Effector CD4-positive, alpha-beta T cell (primary cell): ENCODE measurements at places on chromosomes 7 and 10.
A peak's percentile ranks its signal among the peaks of the same experiment; 100 is the strongest.

DNA sequence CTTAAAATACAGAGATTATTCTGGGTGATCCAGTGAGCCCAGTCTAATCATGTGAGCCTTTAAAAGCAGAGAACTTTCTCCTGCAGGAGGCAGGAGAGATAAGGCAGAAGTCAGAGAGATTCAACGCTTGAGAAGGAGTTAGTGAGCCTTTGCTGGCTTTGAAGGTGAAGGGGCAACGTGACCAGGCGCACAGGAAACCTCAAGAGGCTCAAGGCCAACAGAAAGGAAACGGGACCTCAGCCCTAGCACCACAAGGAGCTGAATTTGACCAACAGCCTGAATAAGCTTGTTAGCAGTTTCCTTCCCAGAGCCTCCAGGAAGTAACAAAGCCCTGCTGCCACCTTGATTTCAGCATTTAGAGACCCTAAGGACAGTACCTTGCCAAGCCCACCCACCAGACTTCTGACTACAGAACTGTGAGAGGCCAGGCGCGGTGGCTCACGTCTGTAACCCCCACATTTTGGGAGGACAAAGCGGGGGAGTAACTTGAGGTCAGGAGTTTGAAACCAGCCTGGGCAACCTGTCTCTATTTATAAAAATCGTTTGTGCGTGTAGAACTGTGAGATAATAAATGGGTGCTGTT lies 87.3 kb upstream of the KAT6B start:
- DNase-seq: no peak

GRCh38 chr10:60170250-60170649 lies 219.4 kb downstream of the ANK3 start:
- no peak for DNase-seq

- no peak for DNase-seq
Observed at GRCh38 chr7:2717293-2718261, 29.6 kb downstream of the AMZ1 start.

DNA sequence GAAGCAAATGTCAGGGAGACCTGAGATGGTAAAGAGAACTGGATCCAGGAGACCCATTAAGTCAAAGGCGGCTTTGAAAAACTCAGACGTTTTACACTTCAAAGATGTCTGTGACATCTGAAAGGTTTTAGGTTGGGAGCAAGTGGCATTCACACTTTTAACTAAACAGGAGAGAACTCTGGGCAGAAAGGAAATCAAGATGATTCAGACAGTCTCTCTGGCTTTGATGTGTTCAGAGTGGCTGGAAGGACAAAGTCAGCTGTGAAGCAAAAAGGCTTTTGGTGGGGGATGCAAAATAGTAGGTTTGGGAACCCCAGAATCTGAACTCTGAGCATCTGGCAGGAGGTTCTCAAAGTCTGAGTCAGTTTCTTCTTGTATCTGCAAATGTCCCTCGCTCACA lies 66.6 kb downstream of the PRKCQ start:
- peak; percentile 19 for DNase-seq

GRCh38 chr10:117536866-117537435 lies 5.6 kb upstream of the EMX2 start:
- no peak for DNase-seq

DNA sequence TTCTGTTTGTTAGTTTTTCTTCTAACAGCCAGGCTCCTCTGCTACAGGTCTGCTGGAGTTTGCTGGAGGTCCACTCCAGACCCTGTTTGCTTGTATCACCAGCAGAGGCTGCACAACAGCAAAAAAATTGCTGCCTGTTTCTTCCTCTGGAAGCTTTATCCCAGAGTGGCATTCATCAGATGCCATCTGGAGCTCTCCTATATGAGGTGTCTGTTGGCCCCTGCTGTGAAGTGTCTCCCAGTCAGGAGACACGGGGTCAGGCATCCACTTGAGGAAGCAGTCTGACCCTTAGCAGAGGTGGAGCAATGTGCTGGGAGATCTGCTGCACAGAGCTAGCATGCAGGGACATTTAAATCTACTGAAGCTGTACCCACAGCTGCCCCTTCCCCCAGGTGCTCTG lies 26.7 kb upstream of the CROT start:
- DNase-seq: no peak

DNA sequence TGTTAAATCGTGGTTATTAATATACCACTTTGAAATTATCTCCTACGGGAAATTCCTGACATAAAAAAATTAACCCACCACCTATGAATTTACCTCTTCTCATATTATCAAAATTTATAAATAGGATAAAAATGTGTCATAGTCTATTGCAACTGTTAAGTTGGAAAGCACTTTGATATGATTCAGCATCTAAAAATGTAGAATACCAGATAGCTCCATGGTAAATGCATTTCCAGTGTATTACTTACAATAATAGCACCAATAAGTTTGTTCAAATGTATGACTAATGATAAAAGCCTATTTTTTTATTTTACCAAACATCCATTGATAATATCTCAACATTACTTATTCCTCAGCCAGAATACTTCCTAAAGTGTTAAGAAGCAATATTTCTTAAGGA lies 13.6 kb upstream of the KCND2 start:
- no peak for DNase-seq

GRCh38 chr7:6316226-6316625 lies 43.8 kb upstream of the CYTH3 start:
- DNase-seq: no peak

GRCh38 chr10:93461807-93462178 lies 20.3 kb downstream of the MYOF start:
- DNase-seq: no peak

GRCh38 chr7:83807774-83808173 lies 158.8 kb upstream of the SEMA3E start:
- DNase-seq: no peak

DNA sequence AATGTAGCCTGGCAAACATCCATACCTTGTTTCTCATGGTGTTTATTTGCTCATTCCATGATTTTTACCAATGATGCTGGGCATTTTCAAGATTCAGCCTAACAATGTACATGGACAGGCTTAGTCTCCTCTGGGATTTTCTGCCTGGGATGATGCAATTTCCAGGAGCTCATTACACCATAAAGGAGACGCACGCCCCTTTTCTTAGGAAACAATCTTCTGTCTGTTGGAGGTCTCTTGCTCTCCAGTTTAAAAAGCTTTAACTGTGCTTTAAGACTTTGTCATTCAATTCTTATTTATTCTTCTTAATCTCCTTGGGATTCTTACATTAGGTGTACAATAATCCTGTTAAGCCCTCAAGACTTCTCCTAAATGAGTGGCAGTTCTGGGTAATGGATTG lies 150.3 kb upstream of the NRP1 start:
- no peak for DNase-seq

- DNase-seq: no peak
Observed at GRCh38 chr7:116797612-116798011, 64.8 kb upstream of the CAPZA2 start.

- no peak for DNase-seq
Observed at GRCh38 chr7:104767826-104768536, 246.0 kb upstream of the KMT2E start.

- peak; percentile 12 for DNase-seq
Observed at GRCh38 chr10:62814756-62815380, 1.3 kb downstream of the EGR2 start.

DNA sequence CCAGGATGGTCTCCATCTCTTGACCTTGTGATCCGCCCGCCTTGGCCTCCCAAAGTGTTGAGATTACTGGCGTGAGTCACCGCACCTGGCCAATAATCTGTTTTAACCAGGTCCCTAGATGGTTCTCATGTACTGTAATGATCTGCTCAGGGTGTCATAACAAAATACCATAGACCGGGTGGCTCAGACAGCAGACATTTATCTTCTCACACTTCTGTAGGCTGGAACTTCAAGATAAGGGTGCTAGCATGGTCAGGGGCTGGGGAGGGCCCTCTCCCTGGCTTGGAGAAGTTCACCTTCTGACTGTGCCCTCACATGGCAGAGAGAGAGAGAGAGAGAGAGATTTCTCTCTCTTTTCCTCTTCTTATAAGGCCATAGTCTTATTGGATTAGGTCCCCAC lies 279.4 kb upstream of the LYZL1 start:
- DNase-seq: no peak

- DNase-seq: no peak
Observed at GRCh38 chr7:122762071-122762470, 59.3 kb upstream of the RNF148 start.

DNA sequence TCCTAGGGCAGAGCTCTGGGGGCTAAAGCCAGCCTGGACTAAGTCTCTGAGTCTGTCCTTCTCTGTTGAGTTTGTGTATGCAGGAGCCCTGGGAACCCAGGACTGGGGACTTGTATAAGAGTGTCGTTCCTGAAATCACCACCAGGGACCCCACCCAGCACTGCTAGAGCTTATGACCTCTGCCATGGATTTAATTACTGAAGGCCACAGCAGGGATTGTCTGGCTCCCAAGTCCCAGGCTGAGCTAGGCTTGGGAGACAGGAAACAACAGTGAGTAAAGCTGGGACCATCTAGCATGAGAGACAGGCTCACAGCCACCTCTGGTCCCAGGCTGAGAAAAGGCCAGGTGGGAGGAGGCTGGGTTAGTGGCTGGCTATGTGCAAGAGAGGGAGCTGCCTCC lies 1.4 kb upstream of the TSPAN15 start:
- DNase-seq: peak; percentile 37

DNA sequence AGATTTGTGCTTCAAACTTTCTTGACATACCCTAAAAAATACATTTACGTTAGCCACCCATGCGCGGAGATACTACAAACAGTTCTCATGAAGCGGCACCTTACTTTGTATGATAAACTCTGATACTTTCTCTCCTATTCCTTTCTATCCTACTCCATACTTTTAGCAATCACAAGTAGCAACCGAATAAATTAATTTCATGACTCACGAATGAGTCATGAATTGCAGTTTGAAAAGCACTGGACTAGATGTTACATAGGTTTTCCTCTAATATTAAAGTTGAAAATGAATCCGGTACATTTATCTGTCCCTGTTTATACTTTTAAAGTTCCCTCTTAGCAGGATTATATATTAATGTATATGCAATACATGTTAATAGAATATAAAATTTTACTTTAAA lies 67.6 kb downstream of the CUBN start:
- DNase-seq: no peak

GRCh38 chr10:43127442-43127841 lies 10.8 kb upstream of the CSGALNACT2 start:
- no peak for DNase-seq

- DNase-seq: no peak
Observed at GRCh38 chr7:43302211-43302711, 189.8 kb downstream of the HECW1 start.
